ENCODE measurements at places on chromosomes 3 and 15.

GRCh38 chr15:65206750-65207149 is 4.5 kb downstream of the CILP start:
- DNase-seq, result no peak

GRCh38 chr3:171431550-171431949 is 28.7 kb downstream of the TNIK start:
- DNase-seq, result no peak

- DNase-seq, result no peak
Observed at GRCh38 chr15:34987609-34988026, 469 bp downstream of the ZNF770 start.

- no peak for DNase-seq
Observed at GRCh38 chr3:2158828-2159227, 60.2 kb downstream of the CNTN4 start.

GRCh38 chr15:50244153-50244552 is 21.4 kb downstream of the HDC start:
- DNase-seq, result no peak

GRCh38 chr3:44208568-44208967 is 33.1 kb upstream of the TOPAZ1 start:
- DNase-seq, result no peak

DNA sequence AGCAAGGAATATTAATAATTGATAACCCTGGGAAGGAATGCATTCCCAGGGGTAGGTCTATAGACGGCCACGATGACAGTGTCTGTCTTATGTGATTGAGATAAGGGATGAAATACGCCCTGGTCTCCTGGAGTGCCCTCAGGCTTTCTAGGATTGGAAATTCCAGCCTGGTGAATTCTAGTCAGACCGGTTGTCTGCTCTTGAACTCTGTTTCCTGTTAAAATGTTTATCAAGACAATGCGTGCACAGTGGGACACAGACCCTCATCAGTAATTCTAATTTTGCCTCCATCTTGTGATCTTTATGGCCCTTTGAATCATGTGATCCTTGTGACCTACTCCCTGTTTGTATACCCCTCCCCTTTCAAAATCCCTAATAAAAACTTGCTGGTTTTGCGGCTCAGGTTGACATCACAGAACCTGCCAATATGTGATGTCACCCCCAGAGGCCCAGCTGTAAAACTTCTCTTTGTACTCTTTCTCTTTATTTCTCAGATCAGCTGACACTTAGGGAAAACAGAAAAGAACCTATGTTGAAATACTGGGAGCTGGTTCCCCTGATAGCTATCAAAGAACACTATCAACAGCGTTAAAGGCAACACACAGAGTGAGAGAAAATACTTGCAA is 183.3 kb downstream of the PDE8A start:
- DNase-seq, result no peak

DNA sequence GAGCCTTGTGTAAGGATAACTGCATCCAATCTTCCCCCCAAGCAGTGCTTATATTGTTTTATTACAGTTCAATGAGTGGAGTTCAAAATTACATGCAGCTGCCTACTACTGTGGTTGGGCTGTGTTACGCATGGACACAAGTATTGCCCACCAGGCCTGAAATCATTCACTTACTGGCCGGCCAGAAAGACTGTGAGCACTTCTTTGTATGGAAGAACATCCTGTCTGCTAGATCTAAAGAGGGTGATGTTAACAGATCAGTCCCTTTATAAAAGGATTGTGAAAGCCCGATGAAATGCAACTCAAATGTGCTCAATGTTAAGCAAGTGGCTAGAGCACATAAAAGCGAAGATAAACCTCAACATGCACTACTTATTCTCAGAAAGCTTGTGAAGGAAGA is 132.5 kb downstream of the FOXP1 start:
- no peak for DNase-seq

DNA sequence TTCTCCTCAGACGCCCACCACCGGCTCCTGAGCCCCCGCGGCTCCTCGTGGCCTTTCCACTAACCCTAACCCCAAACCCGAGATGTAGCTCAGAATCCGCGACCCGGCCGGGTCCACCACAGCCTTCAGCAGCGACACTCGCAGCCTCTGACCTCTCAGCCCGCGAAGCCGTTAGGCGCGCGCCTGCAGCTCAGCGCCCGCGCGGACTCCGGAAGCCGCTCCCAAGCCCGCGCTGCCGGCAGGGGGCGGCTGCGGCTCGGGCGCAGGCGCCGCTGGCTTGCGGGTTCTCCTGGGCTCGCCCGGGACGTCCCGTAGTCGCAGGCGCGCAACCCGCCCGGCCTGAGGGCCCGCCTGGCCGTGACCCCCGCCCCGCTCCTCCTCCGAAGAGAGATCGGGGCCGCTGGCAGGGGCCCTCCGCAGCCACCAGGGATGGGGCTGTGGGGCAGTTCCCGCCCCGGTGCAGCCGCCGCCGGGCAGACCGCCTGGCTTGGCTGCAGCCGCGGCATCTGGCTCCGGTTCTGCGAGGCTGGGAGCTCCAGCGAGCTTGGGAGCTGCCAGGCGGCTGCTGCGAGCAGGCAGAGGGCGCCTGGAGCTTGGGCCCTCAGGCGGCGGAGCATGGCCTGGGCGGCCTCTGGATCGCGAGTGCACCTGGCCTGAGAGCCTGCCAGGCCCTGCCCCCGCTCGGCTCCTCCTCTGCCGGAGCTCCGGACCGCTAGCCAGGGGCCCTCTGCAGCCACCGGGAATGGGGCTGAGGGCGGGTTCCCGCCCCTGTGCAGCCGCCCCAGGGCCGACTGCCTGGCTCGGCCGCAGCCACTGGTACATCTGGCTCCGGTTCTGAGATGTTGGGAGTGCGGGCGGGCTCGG is 120.7 kb downstream of the LMLN start:
- DNase-seq, result no peak

GRCh38 chr15:51094606-51095569 is at the start of gene TNFAIP8L3:
Gene TNFAIP8L3 (minus strand): TSS chr15:51094906. CDS start chr15:51094595, 311 bp downstream.
- no peak for DNase-seq

DNA sequence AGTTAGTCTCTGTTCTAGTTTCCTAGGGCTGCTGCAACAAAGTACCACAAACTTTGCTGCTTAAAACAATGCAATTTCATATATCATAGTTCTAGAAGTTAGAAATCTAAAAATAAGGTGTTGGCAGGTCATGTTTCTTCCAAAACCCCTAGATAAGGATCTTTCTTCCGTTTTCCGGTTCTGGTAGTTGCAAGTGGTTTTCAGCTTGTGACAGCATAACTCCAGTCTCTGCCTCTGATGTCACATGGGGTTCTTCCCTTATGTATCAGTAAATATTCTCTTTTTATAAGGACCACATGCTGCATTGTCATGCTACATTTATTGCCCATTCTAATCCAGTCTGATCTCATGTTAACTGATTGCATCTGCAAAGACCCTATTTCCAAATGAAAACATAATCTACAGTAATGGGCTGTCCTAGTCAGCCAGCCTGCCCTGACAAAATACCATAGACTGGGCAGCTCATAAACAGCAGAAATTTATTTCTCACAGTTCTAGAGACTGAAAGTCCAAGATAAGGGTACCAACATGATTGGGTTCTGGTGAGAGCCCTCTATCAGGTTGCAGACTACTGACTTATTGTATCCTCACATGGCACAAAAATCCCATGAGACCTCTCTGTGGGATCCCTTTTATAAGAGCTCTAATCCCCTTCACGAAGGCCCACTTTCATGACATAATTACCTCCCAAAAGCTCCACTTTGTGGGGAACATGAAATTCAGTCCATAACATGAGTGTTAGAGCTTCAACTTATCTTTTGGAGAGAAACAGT is 642.0 kb upstream of the NAALADL2 start:
- no peak for DNase-seq

Measured in nucleus accumbens (tissue), 56 donors.